Motor neuron (in vitro differentiated cells): ENCODE measurements at places on chromosomes 1 and 21.

DNA sequence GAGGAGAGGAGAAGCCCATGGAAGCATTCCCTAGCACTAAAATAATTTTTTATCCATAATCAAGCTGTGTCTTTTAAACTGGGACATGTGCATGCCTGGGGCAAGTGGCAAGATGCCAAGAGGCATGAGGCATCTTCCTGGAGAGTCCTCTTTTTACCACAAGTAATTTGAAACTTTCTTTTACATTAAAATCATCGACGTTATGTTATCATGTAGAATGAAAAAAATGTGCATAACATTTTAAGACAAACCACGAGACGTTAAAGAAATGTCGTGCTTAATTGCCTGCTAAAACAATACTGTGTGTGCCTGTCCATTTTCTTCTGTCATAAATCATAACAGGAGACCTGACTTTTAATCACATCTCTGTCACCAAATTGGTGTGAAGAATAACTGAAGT is 1.5 kb downstream of the STYXL2 start:
- no peak for ATAC-seq

DNA sequence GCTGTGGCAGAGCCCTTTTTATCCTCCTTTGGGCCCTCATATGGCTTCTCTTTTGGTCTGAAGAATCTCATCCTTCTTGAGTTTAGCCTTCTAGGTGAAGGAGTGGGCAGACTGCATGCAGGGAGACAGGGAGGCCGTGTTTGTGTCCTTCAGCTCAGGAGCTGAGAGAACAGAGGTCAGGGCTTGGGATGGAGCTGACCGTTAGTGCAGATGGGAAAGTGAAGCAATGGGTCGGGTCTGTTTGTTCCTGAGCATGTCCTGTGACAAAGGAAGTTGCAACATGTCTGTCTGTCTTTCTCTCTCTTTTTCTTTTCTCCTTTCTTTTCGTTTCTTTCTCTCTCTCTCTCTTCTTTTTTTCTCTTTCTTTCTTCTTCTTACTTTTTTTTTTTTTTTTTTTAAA is 14.9 kb downstream of the MAPKAPK2 start:
- ATAC-seq = no peak

DNA sequence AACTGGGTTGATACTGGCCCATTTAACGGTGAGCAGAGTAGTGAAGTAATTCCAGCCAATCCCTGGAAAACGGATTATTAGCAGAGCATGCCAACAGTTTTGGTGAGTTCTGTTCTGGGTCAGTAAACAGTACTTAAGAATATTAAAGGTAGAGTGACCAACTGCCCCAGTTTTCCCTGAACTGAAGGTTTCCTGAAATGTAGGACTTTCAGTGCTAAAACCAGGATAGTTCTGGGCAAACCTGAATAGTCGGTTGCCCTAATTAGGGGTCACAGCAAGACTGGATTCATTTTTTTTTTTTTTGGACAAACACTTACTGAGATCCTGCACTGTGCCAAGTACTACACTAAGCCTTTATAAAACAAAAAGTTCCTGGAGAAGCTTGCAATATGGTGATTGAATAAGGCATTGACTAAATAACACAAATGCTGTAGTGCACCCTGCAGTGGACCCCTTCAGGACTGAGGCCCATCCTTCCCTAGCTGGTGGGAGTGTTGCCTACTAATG is 75.9 kb downstream of the KCNK1 start:
- ATAC-seq = no peak

DNA sequence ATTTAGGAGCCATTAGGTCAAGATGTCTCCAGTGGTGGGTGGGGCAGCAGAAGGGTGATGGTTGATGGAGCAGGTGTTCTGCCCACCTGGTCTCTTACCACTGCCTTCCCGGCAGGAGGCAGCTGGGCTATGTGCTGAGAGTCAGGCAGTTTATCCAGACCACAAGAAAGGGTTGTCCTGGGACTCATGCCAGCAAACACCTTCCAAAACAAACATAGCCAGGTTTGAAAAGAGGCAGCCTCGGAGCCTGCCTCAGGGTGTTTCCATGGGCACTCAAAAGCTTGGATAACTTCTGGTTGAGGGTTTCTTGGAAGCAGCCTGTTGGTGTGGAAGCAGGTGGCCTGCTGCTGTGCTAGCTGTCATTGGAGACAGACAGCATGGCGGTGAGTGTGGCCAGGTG is 187.2 kb downstream of the PCP4 start:
- ATAC-seq = no peak

GRCh38 chr21:24844671-24845070 is 762.6 kb downstream of the MRPL39 start:
- ATAC-seq = no peak

DNA sequence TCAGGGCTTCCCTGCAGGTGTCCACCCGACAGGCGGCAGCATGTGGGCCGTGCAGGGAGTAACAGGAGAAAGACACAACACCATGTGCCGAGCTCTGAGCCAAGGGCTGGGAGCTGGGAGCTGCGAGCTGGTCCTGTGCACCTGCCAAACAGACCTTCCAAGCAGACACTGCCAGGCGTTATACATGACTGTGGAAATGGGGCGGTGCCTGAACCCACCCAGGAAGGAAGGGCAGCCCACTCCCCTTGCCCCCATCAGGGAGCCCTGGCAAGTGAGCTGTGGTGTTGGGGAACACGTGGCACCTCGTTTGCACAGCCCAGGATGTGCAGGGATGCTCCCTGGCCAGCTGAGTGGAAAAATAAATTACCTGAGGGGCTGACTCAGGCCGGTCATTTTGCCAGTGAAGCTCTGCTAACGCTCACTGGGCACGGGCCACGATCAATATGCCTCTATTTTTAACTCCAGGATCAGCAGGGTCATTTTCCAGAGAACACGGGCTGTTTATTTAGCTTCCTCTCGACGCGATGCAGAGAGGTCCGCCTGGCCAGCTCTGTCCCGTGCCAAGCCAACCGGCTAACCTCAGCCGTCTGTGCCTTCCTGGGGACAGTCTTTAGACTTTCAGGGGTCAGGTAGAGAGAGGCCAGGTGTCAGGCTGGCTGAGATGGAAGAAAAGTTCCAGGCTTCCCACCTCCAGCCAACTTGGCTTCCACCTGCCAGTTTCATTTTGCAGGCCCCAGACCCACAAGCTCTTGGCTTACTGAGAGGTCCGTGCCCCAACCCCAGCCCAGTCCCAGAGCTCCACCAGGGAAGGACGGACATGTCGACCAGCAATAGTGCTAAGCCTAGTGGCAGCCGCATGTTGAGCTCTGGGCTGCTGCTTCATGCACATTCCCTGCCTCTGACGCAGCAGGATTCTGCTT is 196.7 kb upstream of the VAMP3 start:
- ATAC-seq = peak; percentile 97

DNA sequence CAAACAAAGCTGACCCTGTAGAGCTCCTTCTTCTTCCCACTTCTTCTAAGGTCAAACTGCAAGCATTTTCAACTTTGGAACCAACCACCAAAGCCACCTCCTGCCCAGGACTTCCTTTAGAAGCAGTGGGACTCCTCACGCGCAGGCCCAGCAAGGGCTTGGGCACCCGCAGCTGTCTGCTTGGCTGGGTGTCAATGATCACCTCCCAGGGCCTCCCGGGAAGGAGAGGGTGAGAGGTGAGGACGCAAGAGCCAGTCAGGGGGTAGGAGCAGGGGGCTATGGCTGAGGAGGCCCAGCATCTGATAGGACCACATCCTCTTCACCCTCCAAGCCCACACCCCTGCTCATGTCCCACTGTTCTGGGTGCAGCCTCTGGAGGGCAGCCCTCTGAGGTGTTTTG is 10.2 kb downstream of the KLHL21 start:
- ATAC-seq = no peak

DNA sequence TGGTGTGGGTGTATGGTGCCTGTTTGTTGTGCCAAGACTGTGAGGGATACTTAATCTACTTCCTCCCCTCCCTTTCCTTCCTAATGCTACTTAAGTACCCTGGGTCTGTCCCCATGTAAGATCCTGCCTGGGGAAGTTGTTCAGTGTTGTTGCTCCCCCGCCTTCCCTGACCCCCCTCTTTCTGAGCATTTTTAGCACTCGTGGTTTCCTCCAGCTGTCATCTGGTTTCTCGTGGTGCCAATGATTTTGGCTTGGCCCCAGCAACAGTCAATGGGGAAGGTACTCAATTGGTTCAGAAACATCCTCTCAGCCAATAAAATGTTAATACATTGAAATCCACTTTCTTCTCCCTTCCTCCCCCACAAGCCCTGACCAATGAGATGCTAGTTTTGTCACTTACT is 8.0 kb upstream of the B4GALT3 start:
- ATAC-seq = no peak

- ATAC-seq = peak; percentile 46
Observed at GRCh38 chr1:217106231-217106901, 383.1 kb upstream of the ESRRG start.

- ATAC-seq = no peak
Observed at GRCh38 chr1:42403880-42404400, 23.3 kb downstream of the RIMKLA start.

GRCh38 chr1:7315316-7315715 is 455.8 kb upstream of the VAMP3 start:
- no peak for ATAC-seq

DNA sequence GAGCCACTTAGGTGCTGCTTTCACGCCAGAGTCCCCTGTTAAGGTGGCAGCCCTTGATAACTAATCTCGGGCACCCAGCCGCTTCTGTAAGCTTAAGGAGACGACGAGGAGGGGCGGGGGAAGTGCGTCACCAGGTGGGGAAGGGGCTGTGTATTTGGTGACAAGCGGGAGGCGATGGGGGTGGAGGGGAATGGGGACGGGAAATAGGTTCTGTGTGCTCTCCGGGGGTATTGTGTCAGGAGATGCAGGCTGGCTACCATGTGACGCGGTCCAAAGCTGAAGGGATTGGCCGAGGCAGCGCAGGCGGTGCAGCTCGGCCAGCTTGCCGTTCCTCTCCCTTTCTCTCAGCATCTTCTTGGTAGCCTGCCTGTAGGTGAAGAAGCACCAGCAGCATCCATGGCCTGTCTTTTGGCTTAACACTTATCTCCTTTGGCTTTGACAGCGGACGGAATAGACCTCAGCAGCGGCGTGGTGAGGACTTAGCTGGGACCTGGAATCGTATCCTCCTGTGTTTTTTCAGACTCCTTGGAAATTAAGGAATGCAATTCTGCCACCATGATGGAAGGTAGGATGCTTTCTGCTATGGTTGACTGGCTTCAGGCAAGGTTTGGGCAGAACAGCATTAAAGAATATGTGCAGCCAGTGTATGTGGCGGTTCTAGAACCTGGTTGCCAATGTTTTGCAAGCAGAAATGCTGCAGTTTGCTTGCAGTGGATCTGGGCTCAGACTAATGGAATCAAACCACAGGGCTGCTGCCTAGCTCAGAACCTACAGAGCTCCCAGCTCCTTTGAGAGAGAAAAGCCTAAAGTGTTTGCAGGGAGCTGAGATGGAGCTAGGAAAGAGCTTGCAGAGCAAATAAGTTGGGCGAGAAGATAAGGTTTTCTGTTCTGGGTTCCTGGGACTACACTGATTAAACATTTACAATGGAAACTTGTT is at the start of gene SGIP1:
SGIP1 (plus strand) TSS at position 350 of the 937 bp plus-strand sequence; CDS start at position 556, 206 bp downstream.
- peak; percentile 93 for ATAC-seq
